ENCODE measurements at places on chromosomes 3 and 15.

GRCh38 chr15:67146234-67146633 is 80.8 kb downstream of the SMAD3 start:
- no peak for DNase-seq

DNA sequence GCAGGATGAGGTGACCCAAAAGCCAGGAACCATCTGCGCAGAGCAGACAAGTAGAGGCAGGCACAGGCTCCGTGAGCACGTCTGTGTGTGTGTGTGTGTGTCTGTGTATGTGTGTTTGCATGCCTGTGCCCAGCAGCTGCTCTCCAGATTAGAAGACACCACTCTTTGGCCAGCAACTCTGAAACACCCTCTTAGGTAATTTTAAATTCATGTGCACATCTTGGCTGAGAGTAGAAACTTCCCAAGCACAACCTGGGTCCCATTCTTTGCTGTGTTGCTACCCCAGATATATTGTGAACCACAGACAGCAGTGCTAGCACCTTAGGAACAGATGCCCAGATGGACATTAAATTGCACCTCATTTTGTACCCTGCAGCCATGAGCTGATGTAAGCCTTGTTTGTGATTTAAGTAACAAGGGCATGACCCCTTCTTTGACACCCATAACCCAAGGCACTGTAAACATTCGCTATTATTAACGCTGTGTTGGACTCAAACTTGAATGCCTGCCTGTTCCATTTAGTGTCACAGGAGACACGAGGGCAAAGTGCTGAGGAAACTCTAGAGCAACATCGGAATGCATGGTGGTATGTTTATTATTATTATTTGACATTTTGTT is at the start of gene FILIP1L:
FILIP1L (minus strand) TSS at position 89 of the 618 bp plus-strand sequence.
- no peak for DNase-seq

DNA sequence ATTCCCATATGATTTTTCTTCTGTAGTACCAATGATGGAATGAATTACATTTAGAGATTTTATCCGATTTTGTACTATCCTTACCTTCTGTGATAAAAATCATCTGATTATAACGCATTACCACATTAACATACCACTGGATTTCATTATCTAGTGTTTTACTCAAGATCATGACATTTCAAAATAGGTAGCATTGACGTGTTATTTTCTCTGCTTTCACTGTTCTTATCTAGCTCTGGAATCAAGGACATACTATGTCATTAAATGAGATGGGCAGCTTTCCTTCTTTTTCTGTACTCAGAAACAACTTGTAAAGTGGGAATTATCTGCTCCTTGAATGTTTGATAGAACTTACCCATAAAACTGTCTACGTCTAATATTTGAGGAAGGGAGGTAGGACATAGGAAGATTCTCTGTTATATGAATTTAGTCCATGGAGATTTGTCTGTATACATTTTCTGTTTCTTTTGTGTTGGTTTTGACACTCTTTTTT is 183.7 kb upstream of the NR2E3 start:
- DNase-seq: no peak

DNA sequence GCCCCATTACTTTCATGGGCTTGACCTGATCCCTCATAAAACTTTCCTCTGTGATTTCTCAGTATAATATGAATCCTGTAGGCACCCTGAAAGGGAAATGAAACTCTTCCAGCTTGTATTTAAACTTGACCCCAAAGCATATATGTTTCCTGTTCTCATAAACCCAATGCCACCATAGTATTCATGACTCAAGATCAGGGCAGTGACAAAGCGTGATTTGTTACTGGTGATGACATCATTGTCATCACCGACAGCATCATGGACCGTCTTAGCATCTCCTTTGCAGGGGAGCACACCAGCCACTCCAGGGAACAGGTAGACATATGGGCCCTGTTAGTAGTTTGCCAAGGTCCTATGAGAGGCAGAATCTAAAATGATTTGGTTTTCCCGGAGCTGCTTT is 741.2 kb downstream of the NR2F2 start:
- DNase-seq: no peak

DNA sequence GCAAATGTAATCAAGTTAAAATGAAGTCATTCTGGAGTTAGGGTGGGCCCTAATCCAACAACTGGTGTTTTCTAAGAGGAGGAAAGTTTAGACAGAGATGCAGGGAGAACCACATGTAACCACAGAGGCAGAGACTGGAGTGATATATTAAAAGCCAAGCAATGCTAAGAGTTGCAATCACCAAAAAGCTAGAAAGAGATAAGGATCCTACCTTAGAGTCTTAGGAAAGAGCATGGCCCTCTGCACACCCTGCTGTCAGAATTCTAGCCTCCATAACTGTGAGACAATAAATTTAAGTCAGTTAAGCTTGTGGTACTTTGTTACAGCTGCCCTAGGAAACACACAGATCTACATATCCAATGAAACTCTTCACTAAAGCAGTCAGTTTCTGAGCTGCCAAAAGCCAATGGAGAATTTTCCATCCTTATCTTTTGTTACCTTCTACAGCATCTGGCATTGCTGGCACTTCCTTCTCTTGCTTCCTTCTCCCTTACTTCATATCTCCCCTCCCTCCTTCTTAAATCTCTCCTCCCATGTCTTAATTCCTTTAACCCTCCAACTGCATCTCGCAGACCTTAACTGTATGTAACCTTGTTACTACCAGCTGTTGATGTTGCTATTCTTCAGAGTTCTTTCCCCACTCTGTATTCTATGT is 11.2 kb downstream of the DCBLD2 start:
- no peak for DNase-seq

DNA sequence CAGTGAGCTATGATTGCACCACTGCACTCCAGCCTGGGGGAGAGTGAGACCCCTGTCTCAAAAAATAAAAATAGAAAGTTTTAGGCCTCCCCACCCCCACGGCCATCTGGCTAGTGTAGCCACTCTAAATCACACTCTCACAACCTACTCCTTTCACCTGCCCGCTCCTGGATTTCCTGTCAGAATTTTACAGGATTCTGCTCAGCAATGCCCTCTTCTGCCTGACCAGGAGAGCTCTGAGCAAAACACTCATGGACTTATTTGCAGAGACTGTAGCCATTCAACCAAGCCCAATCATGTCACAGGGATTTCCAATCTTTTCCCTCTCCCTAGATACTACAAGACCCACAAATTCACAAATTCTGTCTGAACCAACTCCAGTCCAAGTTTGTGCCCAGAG is 242.6 kb upstream of the TPRG1 start:
- DNase-seq: no peak

GRCh38 chr15:61031532-61031931 is 197.6 kb downstream of the RORA start:
- DNase-seq: no peak

DNA sequence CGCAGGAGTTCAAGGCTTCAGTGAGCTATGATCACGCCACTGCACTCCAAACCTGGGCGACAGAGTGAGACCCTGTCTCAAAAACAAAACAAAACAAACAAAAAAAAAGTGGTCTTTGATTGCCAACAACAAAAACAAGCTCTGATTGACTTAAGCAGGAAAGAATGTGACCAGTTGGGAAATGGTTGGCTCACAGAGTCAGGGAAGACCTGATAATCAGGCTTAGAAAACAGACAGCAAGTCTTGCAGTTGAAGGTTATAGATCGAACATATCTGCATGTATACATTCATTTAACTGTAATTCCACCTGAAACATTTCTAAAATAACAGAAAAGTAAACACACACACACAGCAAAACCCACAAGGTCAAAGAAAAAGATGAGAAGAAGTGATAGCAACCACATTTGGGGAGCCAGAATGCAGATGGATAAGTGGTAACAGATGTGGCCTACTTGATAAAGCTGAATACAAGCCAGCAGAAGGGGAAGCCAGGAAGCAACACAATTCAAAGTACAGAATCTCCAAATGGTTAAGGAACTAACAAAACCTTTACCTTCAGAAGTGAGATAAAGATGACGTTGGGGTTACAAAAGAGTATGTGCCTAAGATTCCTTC is 699.9 kb upstream of the ZNF385D start:
- DNase-seq: no peak

DNA sequence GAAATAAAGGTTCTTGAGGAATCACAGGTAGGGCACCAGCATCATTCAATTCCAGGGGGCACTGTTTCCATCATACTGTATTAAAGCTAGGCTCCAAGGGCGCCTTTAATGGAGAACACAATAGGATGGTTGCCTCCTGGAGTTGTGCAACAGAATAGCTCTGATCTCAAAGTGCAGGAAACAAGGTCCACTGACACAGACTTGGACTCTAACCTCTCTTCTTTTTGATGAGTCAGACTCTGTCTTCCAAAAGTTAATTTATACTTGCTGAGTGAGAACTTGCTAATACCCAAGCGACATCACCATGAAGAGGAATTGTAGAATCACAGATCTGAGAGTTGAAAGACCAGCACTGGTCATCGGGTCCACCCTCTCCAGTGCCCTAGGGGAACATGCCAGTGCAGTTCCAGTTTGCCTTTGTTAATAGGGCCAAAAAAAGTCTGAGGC is 94.4 kb upstream of the PHLDB2 start:
- peak; percentile 56 for DNase-seq

GRCh38 chr3:134709561-134710312 is 58.9 kb upstream of the KY start:
- DNase-seq: no peak

GRCh38 chr15:83312071-83312470 is 27.6 kb upstream of the BNC1 start:
- DNase-seq: no peak

GRCh38 chr15:98668566-98669308 is 20.4 kb downstream of the IGF1R start:
- DNase-seq: no peak

DNA sequence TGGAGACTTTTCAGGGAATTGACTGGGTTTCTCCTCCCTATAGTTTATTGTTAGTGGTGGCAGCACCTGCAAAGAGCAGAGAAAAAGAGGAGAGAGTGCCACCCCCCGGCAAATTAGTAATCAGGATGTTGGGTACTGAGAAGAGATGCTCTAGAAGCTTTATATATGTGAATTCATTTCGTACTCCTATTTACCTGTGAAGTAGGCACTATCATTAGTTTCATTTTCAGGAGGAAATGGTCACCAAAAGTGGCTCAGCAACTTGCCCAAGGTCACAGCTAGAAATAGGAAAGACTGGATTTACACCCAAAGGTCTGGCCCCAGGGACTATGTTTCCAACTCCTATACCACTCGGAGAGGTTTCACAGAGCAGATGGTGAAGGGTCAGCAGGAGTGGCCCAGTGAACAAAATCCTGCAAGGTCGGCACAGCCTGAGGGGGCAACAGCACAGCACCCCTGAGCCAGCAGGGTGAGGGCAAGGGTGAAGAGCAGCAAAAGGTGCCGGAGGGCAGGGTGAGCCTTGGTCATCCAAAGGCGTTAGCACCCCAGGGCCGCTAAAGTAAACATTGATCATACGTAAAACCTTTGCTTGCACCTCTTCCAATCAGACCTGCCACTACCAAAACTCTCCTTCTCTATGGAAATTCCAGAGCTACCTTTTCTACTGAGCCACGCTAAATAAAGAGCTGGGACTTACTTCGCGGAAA is 23.6 kb downstream of the VGLL4 start:
- DNase-seq: no peak

GRCh38 chr15:100520132-100520921 is 8.4 kb downstream of the CERS3 start:
- DNase-seq: no peak

GRCh38 chr3:195226445-195226844 is 44.5 kb downstream of the XXYLT1 start:
- no peak for DNase-seq

DNA sequence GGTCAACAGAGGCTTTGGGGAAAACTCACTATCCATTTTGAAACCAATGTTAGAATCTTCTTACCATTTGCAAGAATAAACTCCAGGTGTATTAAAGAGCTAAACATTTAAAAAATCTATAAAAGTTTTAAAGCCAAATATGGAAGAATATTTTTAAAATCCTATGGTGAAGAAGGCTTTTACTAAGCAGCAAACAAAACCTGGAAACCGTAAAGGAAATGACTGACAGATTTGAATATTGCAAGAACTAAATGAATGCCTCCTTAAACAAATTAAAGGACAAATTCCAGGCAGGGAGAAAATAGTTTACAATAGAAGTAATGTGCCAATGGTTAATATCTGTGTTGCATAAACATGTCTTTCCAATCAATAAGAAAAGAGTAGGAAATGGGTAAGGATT is 68.1 kb downstream of the KLF15 start:
- DNase-seq: no peak

DNA sequence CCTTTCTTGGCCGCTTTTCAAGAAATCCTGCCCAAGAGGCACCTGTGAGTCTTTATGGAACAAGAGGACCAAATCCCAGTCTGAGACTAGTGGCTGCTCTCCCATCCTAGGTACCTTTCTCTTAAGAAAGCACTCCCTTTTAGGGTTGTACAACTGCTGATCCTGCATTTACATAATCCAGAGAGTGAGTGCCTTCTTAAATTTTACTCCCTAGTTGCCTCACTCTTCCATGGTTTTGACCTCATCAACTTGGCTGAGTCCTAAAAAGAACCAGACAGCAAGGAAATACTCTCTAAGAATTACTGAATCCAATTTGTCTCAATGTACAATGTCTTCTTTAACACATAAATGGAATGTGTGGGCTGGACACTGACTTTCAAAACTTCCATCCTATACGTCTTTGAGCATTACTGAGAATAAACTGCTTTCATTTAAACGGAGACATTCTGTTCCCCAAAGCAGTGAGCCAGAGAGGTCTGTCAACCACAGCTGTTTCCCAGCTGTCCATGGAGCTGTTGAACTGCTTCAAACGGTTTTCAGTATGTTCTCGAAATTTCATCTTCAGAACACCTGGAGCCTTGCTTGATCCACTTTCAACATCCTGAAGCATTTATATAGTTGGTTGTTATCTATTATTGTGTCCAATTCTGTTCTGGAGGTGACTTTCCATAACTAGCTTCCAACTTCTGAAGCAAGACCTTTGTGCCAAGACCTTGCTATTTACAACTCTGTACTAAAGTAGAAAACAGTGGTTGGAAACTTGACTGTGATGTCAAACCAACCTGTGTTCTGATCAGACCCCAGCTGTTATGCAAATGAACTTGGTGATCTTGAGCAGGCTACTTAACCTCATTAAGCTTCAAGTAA is 179.1 kb downstream of the SLC9A9 start:
- DNase-seq: no peak

GRCh38 chr15:92831655-92832328 is 68.3 kb upstream of the CHD2 start:
- peak; percentile 92 for DNase-seq

- DNase-seq: no peak
Observed at GRCh38 chr15:58771621-58772250, 634 bp downstream of the MINDY2 start.

GRCh38 chr3:108500728-108501127 is 9.7 kb downstream of the MYH15 start:
- no peak for DNase-seq

- DNase-seq: no peak
Observed at GRCh38 chr15:83178869-83179325, 28.7 kb downstream of the HDGFL3 start.

DNA sequence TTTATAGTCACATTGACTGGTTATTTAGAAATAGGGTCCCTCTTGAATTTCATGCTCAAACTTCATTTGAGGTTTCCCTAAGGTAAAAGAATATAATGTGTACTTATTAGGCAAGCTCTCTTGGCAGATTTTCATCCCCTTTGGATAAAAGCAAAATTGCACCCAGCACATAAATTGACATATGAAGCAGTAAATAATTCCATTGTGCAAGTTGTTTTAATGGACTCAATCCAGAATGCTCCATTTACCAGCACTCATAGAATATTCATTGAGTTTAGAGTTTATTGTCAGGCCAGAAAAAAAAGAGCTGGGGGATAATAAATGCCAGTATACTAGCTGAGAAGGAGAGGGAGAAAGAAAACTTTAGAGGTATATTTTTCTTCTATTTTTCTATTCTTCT is 136.8 kb downstream of the TPRG1 start:
- DNase-seq: no peak
